ENCODE measurements at places on chromosomes 5 and 9.

DNA sequence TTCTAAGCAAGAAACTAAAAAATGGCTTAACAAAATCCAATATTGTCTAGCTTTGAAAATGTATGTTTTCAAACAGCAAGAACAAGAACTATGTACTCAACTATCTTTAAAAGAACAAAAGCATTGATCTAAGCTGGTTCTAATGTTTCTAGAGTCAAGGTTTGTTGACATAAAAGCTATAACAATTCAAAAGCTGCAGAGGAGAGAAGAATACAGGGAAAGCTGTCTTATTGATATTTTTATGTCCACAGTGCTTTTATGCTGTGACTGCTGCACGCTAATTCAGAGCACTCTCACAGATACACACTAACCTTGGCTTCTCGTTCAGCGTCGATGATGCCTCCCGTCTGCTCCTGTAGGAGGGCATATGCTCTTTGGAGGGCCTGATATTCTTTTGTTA, 129.5 kb upstream of the DPYSL3 start:
- DNase-seq: no peak

- no peak for DNase-seq
These were observed 67.6 kb upstream of the NR3C1 start for GRCh38 chr5:143471041-143471509.

DNA sequence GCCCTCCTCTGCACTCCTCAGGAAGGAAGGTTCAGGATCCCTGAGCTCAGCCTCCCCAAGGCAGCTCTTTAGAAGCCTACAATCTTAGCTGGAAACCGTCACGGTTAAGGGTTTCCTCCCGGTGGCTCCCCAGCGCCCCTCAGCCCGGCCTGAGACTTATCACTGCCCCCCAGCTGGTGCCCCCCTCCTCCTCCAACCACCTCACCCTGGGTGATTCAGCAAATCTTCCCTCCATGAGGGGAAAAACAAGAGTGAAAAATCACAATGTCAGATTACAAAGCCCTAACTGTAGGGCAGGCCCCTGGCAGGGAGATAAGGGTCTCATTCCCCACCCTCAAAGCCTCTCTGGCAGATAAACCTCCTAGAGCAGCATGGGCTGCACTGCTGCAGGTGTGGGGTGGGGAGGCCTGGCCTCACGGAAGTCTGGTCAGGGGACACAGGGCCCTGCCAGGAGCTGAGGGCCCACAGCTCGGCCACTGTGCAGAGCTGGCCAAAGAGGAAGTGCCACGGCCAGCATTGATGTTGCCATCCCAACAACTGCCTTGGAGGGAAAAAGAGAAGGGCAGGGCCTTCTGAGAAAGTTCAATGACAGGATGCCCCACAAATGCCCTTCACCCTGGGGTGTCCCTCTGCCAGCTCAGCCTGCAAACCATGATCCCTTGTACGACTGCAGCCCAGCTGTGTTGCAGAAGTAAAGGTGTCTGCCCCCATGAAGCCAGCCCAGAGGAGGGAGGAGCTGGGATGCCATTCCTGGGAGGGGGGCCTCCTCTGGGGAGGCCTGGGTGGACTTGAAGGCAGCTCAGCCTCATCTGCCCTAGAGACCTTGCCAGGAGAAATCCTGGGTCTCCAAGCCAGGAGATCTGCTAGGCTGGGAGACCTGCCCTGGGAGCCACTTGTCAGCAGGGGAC, 25.9 kb downstream of the GFI1B start:
- no peak for DNase-seq

GRCh38 chr5:95669540-95669939, 13.3 kb downstream of the SPATA9 start:
- no peak for DNase-seq

DNA sequence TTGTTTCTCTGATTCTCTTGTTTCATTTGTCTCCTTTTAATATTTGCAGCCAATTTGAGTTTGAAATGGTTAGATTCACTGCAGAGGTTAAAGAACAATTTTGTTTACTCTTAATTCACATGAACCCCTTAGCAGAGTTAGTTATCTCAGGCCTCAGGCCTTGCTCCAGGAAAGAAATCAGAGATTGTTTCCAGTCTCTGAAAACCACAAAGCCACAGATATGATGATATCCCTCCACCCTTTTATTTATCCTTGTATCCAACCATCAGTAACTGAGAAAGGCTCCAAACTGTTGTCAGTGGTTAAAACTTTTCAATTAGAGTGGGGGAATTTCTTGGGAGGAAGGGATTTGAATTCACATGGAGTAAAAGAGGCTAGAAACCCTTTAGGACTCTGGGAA, 406.0 kb upstream of the DMAC1 start:
- no peak for DNase-seq

DNA sequence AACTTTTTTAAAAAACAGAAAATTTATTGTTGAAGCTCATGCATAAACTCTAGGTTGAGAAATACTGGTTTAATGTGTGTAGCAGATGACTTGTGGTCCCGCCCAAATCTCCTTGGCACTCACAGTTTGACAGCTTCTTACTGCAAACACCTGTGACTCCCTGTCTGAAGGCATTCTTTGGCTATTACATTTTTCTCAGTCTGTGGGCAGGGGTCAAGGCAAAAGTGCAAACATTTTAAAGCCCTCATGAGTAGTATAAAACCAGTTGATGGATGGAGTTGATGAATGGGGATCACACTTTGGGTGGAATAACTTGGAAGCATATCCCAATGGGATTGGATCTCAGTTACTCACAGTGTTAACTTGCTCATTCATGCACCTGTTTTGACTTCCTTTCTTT, 1007.0 kb upstream of the NUDT12 start:
- no peak for DNase-seq

DNA sequence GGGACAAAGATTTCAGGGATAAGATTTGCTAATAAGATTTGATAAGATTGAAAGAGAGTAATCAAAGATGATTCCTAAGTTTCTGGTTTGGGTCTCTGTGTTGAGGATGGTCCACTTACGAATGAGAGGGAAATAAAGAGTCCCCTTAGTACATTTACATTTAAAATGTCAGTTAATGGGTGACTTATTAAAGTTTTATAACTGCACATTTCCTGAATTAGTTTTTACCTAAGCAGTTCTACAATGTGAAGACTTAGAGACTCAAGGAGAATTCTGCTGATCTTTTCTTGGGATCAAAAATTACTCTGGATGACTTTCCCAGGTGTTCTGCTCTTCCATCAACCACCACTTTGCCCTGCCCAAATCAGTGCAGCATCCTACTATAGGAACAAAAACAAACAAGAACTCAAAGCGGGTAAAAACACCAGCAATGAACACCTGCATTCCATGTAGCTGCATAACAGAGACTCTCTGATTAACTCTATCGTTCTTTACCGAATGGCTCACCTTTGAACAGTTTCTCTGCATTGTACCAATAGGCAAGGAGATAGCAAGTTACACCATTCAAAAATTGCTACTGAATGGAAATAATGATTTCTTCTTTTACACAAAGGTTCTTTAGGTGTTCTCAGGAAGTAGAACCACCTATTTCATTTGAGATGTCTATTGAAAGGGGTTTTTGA, 65.3 kb downstream of the PRLR start:
- no peak for DNase-seq

- DNase-seq: no peak
These were observed 71.6 kb downstream of the GCNT1 start for GRCh38 chr9:76530458-76531110.

DNA sequence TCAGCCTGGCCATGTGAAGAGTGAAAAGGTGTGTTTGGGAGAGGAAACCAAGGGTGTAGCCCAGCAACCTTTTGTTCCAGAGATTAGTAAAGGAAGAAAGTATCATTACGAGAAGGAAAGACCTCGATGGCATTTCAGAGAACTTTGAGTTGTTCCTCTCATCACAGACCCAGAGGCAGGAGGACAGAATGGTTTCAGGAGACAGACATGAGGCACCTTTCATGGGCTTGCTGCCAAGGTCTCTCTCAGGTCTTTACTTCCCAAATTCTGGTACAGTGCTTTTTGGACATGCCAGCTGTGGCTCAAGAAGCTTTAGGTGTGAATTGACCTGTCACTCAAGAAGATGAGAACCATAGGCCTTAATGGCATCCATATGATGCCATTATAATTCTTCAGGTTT, 2.8 kb upstream of the MCC start:
- DNase-seq: no peak

DNA sequence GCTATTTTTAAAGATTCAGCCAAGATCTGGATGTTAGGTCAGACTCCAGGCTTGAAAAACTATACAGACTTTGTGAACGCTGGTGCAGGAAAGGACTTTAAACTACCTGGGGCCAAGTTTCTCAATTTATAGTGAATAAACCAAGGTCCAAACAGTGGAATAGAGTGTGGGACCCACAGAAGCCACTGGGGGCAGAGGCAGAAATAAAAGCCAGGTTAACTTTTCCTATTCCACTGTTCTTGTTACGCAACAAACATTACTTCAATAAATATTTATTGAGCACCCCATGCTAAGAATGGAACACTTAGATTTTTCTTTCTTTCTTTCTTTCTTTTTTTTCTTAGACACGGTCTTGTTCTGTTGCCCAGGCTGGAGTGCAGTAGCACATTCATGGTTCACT, 11.0 kb upstream of the HAVCR1 start:
- DNase-seq: no peak

DNA sequence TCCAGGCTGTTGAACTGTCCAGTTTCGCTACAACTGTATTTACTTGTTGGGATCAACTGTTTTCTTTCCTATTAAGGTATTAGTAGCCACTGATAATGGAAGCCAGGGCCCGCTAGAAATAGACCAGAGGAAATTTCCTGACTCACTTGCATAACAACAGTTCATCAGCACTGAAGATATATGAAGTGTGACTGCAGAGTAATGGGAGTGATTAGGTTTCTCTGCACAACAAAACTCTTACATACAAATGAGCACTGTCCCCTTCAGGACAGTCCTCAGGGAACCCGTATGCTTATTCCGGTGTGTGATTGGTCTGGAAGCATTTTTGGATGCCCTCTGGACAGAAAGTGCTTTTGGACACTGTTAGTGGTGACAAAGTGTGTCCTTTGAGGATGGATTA, 55.3 kb downstream of the LIX1 start:
- DNase-seq: no peak

- DNase-seq: no peak
These were observed 6.9 kb upstream of the SLC27A4 start for GRCh38 chr9:128333451-128333869.

DNA sequence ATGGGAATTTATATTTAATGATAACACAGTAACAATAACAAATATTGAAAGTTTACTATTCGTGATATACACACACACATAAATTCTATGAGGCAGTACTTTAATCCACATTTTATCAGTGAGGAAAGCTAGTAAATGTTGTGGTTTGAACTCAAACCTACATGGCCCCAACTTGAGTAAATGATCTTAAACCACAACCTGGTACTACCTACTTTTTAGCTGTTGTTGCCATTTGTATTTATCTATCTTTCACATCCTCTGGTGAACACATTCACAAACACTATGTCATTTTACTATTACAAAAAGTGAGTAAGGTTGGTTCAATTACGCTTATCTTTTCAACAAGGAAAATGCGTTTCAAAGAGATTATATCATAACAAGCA, 186.1 kb downstream of the SMC2 start:
- DNase-seq: no peak

DNA sequence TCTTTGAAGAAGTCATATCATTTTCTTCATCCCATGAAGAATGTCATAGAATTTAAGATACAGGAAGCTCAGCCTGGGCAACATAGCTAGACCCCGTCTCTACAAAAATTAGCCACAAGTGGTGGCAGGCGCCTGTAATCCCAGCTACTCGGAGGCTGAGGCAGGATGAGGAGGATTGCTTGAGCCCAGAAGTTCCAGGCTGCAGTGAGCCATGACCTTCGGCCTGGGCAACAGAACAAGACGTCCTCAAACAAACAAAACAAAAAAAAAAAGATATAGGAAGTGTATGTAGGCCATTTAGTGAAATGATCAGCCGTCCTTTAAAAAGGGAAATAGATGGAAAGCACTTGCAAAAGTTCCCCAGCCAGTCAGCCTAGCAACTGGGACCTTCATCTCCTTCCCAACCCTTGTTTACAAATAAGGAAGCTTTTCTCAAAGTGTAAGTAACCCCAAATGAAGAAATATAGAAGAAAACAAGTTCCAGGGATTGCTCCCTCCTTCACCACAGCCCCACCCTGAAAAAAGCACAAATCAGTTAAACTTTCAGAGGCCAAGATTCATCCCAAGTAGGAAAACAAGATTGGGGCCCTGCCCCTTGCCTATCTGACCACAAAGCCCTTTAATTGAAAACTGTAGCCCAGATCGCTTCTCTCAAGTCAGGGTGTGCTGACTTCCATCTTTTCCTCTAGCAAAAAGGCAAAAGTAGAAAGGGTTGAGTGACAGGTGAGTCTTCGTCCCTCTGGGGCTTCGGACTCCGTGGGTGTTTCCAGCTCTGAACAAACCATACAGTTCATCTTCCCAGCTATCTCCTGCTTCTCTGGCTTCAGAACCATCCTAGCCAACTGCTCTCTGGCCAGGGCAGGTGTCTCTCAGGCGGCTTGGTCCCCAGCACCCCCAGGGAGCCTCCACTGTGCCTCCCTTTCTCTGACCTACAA, 1.2 kb downstream of the SLC31A2 start:
- no peak for DNase-seq

- DNase-seq: no peak
These were observed 4.2 kb upstream of the NKX2-5 start for GRCh38 chr5:173239233-173239593.

GRCh38 chr9:4262735-4263141, 37.1 kb downstream of the GLIS3 start:
- DNase-seq: no peak

- DNase-seq: no peak
These were observed 1816.1 kb upstream of the C9orf72 start for GRCh38 chr9:29389421-29389820.

DNA sequence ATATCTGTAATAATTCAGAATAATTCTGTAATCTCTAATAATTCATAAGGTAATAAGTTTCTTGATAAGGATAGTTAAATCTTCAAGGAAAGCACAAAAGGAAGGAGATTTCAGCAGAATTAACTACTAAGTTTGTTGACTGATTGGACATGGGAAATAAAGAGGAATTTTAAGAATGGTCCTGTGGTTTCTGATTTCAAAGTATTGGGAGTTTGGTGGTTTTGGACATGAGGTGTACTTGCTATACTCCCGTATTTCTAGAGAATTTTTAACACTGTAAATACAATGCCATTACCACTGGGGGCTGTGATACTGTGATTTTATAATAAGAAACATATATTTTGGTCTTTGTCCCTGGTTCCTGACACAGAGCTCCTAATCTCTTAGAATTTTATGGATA, 123.9 kb downstream of the UNC13B start:
- no peak for DNase-seq

DNA sequence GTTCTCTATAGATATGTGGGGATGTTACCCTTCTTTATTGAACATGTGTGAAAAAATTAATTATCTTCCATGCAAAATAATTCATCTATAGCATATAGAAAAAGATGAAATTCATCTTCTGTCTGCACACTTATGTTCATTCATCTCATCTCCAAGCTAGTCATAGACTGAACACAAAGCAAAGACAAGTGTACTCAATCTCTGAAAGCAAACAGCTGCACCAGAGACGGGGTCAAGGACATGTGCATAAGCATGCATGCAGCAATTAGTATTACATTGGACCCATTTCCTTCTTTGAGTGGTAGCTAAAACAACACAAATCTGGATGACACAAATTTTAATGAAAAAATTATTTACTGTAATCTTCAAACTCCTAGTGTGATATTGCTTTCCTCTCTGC, 547.0 kb upstream of the COX7C start:
- DNase-seq: no peak

- no peak for DNase-seq
These were observed 4.5 kb downstream of the FBXW5 start for GRCh38 chr9:136939996-136940525.

Measured in HuH-7.5 (cell line).